ENCODE measurements at places on chromosomes 3 and 15.

- DNase-seq: no peak
These were observed 607 bp downstream of the LCTL start for GRCh38 chr15:66565141-66565641.

DNA sequence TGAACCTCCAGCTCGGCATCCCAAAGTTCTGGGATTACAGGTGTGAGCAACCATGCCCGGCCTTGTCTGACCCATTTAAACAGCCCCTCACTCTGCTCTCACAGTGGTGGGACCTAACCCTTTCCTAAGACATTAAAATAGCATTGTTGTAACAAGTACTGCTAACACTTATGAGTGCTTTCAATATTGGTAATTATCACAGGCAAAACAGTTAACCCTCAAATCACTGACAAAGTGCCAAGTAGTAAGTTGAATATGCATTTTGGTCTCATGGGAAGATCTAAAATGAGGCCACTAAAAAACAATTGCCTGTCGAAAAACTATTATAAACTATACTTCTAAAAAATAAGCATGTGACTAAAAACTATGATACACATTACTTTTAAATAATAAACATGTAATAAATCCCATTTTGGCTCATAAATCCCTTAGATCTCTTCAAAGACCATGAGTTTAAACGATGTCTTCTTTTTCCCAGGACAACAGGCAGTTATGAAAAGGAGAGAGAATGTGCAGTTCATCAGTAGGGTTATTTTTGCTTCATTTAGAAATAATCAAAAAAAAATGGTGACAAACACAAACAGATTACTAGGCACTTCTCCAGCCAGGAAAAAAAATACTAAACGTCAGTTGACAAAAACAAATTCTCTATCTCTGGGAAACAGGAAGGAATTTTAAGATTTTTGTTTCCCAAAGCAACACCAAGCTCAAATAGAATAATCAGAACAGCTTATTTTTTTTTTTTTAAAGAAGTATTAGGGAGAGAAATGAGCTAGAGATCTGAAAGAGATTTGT is 95.4 kb downstream of the RFTN1 start:
- DNase-seq: no peak

GRCh38 chr15:36362509-36362915 is 216.9 kb upstream of the CDIN1 start:
- DNase-seq: no peak

- DNase-seq: no peak
These were observed 143.3 kb downstream of the CHDH start for GRCh38 chr3:53702776-53703530.

DNA sequence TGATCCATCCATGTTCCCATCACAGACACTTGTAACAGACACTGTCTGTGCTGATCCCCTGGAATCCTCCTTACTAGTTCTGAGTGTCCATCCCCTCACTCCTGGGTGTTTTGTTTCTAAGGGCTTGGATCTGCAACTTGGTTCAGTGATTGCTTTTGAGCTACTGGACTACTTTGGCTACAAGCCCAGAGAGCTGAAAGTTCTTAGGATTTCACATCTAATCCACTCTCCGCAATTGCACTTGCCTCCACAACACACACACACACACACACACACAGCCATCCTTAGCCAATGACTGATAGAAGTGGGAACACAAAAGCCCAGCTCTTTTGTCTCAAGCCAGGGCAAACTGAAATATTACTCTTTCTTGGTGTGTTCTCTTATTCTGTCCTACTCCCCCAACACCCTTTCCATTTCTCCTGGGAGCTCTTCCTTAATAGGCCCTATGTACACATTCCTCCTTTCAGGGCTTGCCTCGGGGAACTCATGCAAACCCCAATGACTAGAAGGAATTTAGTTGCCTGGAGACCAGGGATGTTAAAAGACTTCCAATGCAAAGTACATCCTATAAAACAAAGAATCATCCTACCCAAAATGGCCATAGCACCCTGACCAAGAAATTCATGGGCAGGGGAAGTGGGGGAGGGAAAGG is 206.1 kb upstream of the UBE2E2 start:
- DNase-seq: no peak

- no peak for DNase-seq
These were observed 118.0 kb upstream of the NPHP3 start for GRCh38 chr3:132840201-132840700.
